Naive thymus-derived CD8-positive, alpha-beta T cell (primary cell): ENCODE measurements at places on chromosomes 2 and 18. TPM values are rescaled to one million over a fixed set of nuclear protein-coding genes. Genes with fewer than 3 reads are reported as not detected.

GRCh38 chr2:128371248-128371630, 52.6 kb upstream of the HS6ST1 start:
- DNase-seq: no peak

DNA sequence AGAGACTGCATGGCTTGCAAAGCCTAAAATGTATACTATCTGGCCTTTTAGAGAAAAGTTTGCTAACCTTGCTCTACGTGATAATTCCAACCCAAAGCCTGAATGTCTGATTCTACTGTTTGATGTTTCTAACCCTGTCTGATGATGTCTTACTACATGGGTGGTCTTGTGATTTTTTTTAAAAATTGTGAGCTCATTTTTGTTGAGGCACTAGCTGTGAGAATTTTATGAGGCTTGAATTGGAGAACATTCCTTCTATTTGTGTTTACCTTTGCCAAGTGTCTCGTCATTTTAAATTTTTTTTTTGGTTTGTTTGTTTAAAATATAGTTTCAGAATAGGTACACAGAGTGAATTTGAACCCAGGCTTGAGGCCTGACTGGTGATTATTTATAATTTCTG, 15.2 kb upstream of the LTBP1 start:
- DNase-seq: no peak

DNA sequence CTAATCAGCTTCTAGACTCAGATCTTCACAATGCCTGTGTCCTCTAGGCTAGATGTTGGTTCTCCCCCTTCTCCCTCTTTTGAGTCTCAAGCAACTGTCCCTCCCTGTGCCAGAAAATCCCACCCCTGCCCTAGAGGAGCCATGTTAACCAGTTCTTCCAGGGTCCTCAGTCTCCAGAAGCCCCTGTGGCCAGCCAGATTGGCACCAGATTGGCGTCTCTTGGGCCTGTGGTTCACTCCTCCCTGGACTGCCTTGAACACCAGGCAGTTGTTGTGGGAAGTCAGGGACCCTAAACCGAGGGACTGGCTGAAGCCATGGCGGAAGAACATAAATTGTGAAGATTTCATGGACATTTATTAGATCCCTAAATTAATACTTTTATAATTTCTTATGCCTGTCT, 36.6 kb downstream of the CYP26B1 start:
- no peak for DNase-seq

GRCh38 chr2:239531456-239532241, 130.8 kb upstream of the HDAC4 start:
- no peak for DNase-seq

DNA sequence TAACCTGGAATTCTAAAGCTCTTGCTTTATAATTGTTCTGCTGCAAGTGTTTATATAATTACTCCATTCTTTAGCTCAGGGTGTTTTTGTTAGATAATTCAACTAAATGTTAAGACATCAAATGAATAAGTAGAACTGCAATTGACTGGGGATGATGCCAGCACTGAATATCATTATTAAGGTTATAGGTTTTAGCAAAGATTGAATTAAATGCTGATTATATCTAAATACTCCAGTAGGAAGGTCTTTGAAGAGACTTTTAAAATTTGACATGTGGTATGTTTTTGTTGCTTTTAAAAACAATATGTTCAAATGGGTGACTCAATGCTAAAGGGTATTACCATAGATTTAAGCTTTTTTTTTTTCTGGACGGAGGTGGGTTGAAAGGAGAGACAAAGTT, 170.1 kb upstream of the THUMPD2 start:
- no peak for DNase-seq

Gene KIF5C
- 0.46 TPM for polyA plus RNA-seq

Gene SALL3
- polyA plus RNA-seq: not detected

Gene ANKRD62
- polyA plus RNA-seq: not detected

Gene TEX44
- not detected for polyA plus RNA-seq
